Motor neuron (in vitro differentiated cells): ENCODE measurements at places on chromosomes 7 and 10. TPM values are rescaled to one million over a fixed set of nuclear protein-coding genes. Genes with fewer than 3 reads are reported as not detected.
A peak's percentile ranks its signal among the peaks of the same experiment; 100 is the strongest.

The UCMA gene
- total RNA-seq, result not detected in 2 replicates

The ABCC2 gene
- total RNA-seq, result 0.41 and 0.91 TPM in 2 replicates

The ZNF775 gene
- total RNA-seq, result 9.1 and 12.5 TPM in 2 replicates

The MACC1 gene
- 0.09 and 0.16 TPM in 2 replicates for total RNA-seq

The ACSM6 gene
- total RNA-seq, result not detected in 2 replicates

The FAM131B gene
- total RNA-seq, result 28.5 and 32.3 TPM in 2 replicates

The BTBD16 gene
- total RNA-seq, result 0.76 TPM in 1 of 2 replicates, not detected in the other

The HTR7 gene
- 0.43 and 0.56 TPM in 2 replicates for total RNA-seq

The NPY4R2 gene
- total RNA-seq, result not detected in 2 replicates

The STEAP4 gene
- total RNA-seq, result 0.04 and 0.09 TPM in 2 replicates

- ATAC-seq, result no peak
Measured at GRCh38 chr7:97503367-97504094, 228.4 kb upstream of the TAC1 start.

GRCh38 chr10:17123961-17124360 is 5.7 kb downstream of the CUBN start:
- no peak for ATAC-seq

- no peak for ATAC-seq
Measured at GRCh38 chr10:131963350-131963749, 18.4 kb downstream of the BNIP3 start.

DNA sequence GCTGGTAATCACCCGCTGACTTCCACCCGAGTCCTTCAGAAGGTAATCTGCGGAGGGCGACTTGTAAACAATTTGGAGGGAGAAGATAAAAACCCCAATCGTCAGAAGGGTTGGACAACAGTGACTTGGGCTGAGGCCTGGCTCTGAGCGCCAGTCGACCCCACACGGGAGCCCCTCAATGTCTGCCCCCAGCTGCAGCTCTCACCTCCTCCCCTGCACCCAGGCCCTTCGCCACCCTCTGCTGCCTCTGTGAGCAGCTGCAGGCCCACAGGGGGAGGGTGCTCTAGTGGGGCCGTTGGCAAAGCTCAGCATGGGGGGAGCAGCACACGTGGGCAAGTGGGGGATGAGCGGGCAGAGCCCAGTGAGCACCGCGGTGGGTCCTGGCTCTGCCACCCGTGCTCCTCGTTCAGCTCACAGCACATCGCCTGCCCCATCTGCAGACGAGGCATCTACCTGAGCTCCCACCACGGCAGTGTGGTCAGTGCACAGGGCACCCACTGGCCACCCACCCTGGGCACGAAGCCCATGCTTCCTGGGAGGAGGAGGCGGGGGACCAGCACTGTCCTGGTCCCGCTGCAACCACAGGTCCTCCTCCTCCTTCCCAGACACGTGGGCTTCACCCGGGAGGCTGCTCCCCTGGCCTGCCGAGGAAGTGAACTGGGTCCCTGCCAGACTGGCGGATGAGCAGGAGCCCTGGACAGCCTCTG is 280.5 kb downstream of the ELFN1 start:
- no peak for ATAC-seq

- ATAC-seq, result no peak
Measured at GRCh38 chr7:80832006-80832405, 86.8 kb downstream of the SEMA3C start.

DNA sequence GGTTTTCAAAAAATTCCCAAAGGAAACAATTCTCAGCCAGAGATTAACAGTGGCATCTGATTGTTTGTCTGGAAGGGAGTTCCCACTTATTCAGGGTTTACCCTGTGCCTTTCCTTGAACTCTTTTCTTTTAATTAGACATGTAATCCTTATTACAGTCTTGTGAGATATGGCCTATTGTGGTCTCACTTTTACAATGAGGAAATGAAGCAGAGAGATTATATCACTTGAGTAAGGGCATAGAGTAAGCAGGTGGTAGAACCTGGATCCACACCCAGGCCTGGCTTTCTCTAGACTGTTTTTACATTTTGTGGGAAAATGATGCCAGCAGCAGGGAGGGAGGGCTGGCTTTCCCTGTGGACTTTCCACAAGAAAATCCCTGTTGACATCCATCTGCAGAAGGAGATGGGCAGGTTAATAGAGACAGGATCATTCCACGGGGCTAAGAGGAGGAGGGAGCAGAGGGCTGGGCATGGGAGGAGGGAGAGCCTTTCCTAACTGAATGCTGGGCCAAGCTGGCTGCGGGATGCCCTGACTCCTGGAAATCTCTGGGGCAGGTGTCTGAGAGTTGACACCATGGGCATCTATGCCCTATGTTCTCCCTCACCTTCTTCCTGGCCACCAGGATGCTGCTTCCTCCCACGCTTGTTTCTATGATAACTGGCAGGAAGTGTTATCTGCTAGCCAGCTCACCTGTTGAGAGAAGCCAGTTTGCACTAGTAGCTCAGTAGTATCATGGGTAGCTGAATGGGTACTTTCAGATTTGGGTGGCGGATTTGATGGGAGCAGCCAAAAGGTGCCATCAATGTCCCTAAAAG is 28.7 kb upstream of the ARHGAP22 start:
- no peak for ATAC-seq

DNA sequence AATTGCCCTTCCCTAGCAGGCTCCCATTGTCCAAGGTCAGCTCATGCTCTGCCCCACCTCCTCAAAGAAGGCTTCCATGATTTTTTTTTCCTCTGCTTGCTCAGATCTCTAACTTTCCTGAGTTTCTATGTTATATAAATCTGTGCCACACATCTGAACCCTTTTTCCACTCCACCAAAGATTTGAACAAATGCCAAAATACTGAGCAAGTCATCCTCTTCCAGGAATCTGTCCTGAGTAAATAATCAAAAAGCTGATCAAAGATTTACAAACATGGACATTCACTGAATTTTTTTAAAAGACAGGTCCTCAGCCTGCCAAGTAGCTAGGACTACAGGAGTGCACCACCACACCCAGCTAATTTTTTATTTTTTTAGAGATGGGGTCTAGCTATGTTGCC is 102.8 kb upstream of the ARID5B start:
- ATAC-seq, result no peak

GRCh38 chr7:2138146-2138765 is 94.5 kb downstream of the MAD1L1 start:
- peak; percentile 9 for ATAC-seq

GRCh38 chr10:87177-88080 is 38.3 kb upstream of the TUBB8 start:
- ATAC-seq, result no peak

GRCh38 chr7:47896809-47897423 is 51.4 kb downstream of the PKD1L1 start:
- ATAC-seq, result no peak

DNA sequence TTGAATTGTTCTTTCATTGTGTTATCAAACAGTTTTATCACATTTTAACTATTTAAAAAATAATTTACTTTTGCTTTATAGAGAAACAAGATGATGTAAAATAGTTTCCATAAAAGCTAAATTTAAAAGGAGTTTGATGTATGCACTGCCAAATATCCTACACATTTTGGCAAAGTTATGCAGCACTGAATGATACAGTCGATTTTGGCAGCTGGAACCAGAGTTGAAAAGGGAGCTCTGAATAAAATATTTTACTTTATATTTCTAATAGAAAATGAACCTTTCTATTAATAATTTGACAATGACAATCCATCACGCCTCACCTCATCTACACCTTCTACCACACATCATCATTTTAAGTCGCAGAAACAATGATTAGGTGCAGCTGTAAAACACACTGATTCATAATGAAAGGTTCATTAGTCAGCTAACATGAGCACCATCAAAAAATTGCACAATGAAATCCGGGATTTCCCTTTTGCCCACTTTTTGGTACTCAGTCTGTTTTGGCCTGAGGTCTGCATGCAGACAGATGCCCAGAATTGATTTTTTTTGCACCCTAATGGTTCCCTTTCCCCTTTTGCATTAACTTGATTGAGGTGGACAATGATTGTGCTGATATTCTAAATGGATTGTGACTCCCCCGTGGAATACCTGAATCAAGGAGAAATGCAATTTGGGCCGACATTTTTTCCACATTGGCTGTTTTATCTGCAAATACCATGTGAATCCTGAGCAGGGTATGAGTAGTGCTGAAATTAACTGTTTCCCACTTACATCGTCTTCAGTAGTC is 105.8 kb downstream of the THSD7A start:
- ATAC-seq, result no peak

GRCh38 chr10:35335133-35336083 is 901 bp upstream of the CCNY start:
- peak; percentile 1 for ATAC-seq

- ATAC-seq, result no peak
Measured at GRCh38 chr7:141946796-141947195, at the start of gene CLEC5A. Gene CLEC5A, minus strand, starts transcription at chr7:141946974. Its CDS starts 682 bp downstream, at chr7:141946292.

DNA sequence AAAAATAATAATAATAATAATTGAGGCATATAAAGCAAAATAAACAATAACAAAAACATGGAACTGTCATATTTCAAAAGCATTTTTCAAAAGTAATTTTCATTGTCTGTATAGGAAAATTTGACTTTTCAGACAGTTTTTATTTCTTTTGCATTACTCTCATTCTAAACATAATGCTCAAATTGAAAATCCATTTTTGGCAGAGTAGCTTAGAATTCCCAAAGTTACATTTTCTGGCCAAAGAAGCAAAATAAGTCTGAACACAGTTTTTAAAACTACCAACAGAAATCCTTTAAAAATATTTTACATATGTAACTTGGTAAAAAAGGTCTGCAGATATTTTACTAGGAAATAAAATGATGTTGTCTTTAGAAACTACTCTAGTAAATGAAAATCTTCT is 535.4 kb downstream of the ANKRD7 start:
- no peak for ATAC-seq

- no peak for ATAC-seq
Measured at GRCh38 chr10:85527616-85528317, 838.8 kb downstream of the GRID1 start.

GRCh38 chr10:84158061-84158460 is 15.5 kb upstream of the GPR15LG start:
- peak; percentile 58 for ATAC-seq

- ATAC-seq, result no peak
Measured at GRCh38 chr7:108375668-108376067, 80.6 kb downstream of the NRCAM start.

DNA sequence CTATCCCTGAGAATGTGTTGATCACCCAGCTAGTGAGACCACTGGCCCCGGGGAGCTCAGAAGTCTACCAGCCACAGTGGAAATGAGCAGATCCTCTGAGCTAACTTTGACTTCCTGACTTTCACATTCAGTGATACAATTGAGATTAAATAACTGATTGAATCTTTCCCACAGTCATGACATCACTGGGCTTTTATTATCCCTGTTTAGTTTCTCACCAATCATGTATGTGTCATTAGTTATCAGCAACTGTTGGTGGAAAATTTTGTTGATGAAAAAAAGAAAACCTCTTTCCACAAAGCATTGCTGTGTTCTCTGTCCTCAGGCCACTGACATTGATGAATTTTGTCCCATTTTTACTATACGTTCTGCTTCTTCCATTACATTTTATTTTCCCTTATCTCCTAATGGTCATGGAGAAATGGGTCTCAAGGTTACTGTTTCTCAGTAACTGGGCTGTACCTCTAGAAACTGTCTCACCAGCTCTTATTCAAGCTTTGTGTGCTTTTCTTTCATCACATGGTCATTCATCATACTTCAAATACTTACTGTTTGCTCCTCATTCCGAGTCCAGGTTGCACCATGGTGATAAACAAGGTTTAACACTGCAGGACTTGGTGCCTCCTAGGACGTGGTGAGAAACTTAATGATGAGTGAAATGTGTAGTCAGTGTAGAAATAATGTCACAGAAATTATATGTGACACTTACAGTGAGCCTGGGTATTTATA is 304.7 kb downstream of the CDK14 start:
- ATAC-seq, result peak; percentile 70

- no peak for ATAC-seq
Measured at GRCh38 chr10:72171175-72171630, 44.6 kb upstream of the ANAPC16 start.

DNA sequence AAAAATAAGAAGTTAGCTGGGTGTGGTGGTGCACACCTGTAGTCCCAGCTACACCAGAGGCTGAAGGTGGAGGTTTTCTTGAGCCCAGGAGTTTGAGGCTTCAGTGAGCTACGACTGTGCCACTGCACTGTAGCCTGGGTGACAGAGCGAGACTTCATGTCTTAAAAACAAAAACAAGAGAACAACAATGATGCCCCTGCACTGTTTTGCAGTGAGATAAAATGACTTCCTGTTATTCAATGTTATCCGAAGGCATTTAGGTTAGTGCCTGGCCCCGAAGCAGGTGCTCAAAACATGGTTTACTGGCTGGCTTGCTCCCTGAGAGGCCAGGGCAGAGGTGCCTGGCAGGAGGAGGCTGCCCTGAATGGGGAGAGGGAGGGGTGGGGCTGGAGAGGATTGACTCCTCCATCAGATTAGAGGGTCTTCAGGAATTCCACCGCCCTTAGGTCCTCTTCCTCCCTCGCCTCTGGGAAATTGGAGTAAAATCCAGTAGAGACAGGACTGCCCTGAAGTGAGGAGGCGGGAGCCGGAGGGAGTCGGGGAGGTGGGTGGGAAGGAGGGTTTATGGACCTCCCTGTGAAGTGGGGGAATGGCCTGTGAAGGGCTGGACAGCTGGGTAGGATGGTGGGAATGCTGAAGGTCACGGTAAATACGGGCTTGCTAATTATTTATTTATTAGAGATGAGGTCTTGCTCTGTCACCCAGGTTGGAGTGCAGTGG is 6.8 kb upstream of the CLDN4 start:
- ATAC-seq, result no peak

DNA sequence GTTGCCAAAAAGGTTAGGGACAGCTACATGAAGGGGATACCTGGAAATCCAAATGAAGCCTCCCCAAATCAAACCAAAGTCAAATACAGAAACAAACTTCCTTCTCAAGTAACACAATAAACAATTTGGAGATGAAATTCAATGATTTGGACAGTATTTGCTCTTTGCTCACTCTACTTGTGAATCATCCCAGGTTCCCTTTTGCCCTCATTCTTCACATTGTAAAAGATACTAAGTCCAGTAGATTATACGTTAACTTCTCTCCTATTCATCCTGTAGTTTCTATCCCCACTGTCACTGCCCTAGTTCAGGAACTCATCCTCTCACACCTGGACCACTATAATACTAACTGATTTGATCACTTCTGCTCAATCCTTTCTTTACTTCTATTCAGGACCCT is 28.3 kb downstream of the FZD1 start:
- no peak for ATAC-seq

DNA sequence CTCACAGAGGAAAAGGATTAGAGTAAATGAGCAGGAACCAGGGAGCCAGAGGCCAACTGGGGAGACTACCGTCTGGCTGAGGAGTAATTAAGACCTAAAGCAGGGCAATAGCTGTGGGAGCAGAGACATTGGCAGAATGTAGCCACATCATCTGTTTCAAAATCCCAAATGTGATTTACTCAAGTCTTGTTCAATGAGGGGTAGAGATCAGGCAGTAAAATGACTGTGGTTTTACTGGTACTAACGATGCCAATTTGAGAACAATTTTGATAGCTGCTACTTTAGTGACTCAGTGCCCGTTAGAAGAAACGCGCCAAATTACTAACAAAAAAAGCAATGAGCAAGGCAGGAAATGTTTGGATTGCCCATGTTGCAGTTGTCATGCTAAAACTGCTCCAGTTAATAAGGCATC is 12.7 kb upstream of the MIOS start:
- no peak for ATAC-seq

GRCh38 chr7:25894902-25895791 is 256.9 kb upstream of the NFE2L3 start:
- ATAC-seq, result peak; percentile 70
